ENCODE measurements at places on chromosomes 3 and 15. TPM values are rescaled to one million over a fixed set of nuclear protein-coding genes. Genes with fewer than 3 reads are reported as not detected.

Gene THRB
- total RNA-seq = 1.3 TPM

Gene TMC3
- total RNA-seq = not detected

Gene GOLGA6L7
- not detected for total RNA-seq

GRCh38 chr3:40990062-40990456, 209.2 kb upstream of the CTNNB1 start:
- no peak for DNase-seq

DNA sequence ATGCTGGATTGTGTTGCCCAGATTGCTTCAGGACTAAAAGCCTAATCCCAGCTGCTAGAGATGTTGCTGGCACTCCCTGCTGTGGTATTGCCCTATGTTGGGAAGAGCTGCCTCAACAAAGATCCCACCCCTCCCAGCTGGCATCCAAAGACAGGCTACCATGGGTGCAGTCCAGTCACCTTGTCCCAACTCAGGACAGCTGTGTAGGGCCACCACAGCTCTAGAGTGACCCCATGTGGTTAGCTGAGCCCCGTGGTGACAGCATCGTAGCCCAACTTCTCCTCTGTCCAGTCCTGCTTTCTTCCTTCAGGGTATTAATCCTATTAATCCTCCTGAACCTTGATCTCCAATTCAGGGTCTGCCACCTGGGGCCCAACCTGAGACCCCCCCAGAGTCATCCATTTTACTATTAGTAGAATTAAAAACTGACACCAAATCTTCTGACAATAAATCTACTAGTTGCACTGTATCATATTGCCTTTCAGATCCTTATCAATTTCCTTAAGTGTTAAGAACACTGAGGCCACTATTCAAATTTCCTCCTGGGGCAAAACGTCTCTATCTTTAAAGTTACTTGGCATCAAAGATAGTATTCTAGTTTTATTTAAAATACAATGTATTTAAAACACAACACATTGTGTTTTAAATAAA, 83.5 kb downstream of the AQP9 start:
- DNase-seq = peak; percentile 28

Gene STRC
- total RNA-seq = not detected

Gene LIPH
- 1.4 TPM for total RNA-seq

DNA sequence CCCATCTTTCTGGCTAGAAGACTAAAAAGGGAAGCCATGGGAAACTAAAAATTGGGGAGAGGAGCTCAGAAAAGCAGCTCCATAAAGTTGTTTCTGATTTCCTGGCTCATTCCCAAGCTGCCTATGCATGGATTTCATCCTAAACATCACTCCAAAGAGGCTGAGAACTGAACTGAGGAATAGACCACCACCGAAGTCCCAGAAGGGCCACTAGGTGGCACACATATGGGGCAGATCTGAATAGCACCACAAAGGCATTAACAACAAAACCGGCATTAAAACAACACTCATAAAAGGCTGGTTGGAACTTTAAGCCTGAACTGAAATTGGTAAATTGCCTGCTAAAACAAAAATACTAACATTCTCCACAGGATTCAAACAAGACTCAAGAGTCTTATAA, 106.3 kb downstream of the PLD1 start:
- peak; percentile 59 for DNase-seq

Gene RHCG
- not detected for total RNA-seq

- DNase-seq = no peak
Measured at GRCh38 chr15:36755341-36756000, 176.0 kb downstream of the CDIN1 start.

DNA sequence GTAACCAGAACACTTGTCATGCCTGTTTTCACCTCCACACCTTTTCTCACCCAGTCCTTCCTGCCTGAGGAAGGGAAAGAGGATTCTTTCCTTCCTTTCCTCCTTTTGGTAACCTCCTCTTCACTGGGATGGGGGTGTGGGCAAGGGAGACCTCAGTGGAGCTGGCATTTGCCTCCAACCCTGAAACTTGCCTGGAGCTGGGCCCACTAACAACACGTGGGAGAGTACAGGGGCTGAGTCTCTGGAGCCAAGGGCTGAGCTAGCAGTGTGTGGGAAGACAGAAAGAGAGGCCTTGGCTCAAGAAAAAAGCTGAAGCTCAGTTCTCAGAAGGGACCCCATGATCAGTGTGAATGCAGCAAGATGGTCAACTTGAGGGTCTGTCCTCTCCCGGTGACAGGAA, 86.6 kb upstream of the SLC6A11 start:
- no peak for DNase-seq

DNA sequence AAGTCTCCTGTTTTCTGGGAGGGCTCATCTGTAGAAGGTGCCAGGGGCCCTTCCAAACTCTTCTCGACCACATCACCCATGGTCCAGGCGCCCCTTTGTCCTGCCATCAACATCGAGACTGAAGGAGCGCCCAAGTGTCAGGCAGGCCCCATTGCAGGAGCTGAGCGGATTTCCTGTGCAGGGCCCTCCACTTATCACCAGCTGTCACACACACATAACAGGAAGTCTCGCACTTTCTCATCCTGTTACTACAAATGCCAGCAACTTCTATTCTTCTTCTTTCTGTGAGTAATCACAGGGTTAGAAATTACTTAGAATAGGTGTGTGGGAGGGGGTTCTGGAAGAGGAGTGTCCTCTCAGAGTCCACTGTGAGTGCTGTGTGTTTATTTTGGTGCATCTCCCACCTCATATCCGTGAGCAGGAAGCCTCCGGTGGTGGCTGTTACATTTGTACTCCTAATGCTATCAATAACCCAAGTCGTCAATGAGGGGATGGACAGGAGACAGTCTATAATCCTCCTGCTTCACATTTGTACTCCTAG, at the start of gene KLHL6:
KLHL6 (minus strand) TSS at position 166 of the 541 bp plus-strand sequence; CDS start at position 113, 53 bp downstream.
- no peak for DNase-seq

DNA sequence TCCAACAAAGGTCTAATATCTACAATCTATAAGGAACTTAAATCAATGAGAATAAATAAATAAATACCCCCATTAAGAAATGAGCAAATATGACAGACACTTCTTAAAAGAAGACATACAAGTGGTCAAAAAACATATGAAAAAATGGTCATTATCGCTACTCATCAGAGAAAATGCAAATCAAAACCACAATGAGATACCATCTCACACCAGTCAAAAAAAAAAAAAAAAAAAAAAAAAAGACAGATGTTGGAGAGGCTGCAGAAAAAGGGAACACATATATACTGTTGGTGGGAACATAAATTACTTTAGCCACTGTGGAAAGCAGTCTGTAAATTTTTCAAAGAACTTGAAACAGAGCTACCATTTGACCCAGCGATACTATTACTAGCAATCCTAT, 31.6 kb upstream of the OR5H6 start:
- no peak for DNase-seq

DNA sequence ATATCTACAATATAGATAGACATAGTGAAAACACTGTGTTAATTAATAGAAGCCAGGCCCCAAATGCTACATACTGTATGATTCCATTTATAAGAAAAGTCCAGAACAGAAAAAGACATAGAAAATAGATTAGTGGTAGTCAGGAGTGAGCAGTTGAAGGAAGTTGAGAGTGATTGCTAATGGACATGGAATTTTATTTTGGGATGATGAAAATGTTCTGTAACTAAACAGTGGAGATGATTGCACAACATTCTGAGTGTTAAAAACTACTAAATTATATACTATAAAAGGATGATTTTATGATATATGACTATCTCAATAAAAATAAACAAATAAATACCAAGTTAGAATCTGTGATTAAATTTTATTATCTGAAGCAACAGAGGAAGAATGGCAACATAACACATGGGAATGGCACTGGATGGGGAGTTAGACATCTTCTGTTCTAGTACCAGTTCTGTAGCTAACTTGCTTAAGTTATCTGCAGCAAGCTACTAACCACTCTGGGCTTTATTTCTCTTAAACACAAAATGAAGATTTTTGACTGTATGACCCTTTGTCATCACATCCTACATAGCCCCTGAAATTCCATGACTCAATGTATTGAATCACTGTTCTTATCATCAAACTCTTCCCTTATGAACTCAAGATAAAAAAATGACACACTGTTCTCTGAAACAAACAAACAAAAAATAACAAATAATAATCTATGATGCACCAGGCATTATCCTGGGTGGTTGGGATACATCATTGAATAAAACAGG, 612.7 kb downstream of the TBL1XR1 start:
- peak; percentile 47 for DNase-seq

DNA sequence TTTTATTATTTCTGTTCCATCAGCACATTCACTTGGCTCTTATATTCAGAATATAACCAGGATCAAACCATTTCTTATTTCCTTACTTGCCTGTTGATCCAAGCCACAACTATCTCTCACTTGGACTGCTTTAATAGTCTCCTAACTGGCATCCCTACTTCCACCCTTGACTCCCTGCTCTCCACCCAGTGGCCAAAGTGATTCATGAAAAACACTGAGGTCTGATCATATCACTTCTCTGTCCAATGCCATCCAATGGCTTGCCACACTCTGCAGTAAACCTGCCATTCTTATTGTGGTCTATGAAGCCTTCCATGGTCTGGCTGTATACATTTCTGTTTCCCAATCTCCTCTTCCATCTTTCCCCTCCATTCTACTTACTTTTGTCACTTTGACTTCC, 576.1 kb downstream of the PDCD6IP start:
- no peak for DNase-seq

All from M059J (cell line).